ENCODE measurements at places on chromosomes 6 and 20.

GRCh38 chr6:25035512-25036435 lies 100.0 kb upstream of the RIPOR2 start:
- no peak for DNase-seq

DNA sequence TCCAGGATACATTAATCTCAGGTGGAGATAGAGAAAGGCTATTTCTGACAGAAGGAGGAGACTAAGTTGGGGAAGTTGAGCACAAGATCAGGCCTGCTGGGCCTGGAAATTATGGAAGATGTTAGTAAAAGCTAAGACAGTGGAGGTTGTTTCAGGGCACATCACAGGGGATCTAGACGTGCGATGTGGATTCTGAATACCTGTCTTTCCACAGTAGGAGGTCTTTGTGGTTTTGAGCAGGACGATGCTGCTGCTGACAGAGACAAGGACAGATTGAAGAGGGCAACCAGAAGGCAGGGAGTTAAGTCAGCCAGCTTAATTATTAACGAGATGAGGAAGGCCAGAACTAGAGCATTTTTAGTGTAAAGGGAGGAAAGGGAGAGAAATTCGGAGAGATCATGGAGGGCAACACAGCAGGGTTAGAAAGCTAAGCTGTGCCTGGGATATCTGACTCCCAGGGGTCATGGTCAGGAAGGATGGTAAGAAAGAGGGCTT lies 384.9 kb downstream of the MAFB start:
- no peak for DNase-seq

GRCh38 chr20:42734660-42735368 lies 454.9 kb downstream of the PTPRT start:
- DNase-seq: no peak

DNA sequence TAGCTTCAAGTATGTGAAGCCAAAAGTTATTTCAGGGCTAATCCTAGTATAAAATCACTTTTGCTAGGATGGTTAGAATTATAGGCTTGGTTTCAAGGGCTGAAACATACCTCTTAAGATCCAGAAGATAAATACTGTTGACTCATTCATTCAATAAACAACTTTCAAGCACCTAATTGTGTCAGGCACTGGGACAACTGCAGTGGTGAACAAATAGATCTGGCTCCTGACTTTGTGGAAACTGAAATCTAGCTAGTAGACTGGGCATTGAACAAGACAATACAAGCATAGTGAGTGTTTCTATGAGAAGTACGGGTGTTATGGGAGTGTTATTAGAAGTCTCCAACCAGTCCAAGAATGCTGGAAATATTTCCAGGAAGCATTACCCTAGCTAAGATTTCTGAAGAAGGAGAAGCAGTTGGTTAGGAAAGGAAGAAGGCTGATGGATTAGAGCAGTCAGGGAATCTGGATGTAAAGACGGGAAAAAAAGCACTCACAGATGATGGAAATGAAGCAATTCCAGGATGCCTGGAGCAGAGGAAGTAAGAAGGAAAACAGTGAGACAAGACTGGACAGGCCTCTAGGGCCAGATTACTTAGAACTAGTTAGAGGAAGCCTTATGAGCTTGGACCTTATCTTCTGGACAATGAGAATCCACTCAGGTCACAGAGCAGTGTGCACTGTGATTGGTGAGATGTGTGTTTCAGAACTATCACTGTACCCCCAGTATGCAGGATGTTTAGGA lies 132.6 kb upstream of the RAB32 start:
- no peak for DNase-seq

GRCh38 chr6:112203577-112204349 lies 50.6 kb downstream of the LAMA4 start:
- no peak for DNase-seq

GRCh38 chr6:124330197-124330596 lies 526.5 kb downstream of the NKAIN2 start:
- no peak for DNase-seq

- DNase-seq: no peak
Measured at GRCh38 chr6:156161471-156161870, 615.7 kb upstream of the ARID1B start.

GRCh38 chr20:55685841-55686240 lies 319.5 kb downstream of the CBLN4 start:
- DNase-seq: no peak

DNA sequence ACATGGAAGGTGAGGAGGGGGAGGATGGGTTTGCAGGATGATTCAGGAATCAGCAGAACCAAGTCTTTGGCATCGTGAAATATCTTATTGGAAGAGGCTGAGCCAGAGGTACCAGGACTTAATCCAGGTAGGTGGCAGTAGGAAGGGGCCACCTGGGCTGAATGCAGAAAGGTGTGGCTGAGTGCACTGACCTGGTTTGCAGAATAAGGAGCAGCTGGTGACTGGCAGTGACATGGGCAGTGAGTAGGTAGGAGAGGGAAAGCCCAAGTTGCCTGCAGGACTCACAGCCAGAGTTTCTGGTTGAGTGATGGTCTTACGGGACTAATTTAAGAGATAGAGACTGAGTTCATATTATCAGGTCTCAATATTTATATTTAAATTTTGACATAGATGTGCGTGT lies 1.1 kb upstream of the PBOV1 start:
- DNase-seq: no peak

DNA sequence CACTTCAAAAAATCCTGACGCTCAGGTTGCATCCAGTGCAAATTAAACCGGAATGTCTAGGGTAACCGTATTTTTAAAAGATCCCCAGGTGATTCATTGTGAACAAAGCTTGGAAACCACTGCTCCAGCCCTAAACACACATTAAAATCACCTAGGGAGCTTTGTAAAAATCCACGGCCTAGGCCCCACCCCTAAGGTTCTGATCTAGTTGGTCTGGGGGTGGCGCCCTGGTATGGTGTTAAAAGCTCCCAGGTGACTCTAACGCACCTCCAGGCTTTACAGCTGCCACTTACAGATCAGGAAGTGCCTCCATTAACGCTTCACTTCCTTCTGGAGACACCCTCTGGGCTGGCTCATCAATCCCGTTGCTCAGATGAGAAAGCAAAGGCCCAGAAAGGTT lies 92.2 kb downstream of the GRM4 start:
- no peak for DNase-seq

All from stimulated activated CD4-positive, alpha-beta T cell treated with anti-CD3 and anti-CD28 coated beads, Interleukin-15, amount 100 ng/mL, for 1 hour (primary cell).